ENCODE measurements at places on chromosomes 2 and 18. TPM values are rescaled to one million over a fixed set of nuclear protein-coding genes. Genes with fewer than 3 reads are reported as not detected.

Gene PLA2R1
- total RNA-seq, result 14.8 TPM

Gene MC4R
- total RNA-seq, result not detected

Gene CCL20
- 0.36 TPM for total RNA-seq

DNA sequence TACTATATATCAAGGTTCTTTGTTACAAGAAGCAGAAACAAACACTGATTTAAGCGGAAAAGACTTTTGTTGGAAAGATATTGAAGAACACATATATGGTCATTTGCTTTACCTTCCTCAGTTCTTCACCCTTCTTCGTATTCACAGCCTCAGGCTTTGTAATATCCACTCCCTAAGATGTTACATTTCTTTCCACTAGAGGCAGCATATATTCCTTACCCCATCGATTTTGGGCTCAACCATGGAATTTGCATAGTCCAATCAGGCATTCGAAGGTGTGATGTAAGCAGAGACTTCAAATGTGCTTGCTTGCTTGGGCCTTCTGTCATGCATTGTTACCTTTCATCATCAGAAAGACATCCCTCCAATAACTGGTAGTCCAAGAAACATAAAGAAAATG lies 287.4 kb downstream of the PID1 start:
- DNase-seq, result no peak

DNA sequence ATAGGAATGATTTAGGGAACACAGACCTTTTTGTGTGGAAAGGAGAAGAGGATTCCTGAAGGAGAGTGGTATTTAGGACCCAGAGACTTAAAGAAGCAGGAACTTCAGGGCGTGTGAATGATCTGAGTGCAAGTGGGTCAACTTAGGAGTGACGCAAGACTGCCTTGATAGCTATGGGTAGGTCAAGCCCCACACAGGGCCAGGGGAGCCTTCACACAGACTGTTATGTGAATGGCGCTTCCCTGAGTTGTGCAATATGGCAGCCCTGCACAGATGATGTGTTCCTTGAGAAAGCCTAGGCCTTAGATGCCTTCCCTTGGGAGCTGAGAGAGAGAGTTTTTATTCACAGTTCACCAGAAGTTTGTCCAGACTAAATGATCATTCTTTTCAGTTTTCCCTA lies 47.1 kb upstream of the IGFBP5 start:
- no peak for DNase-seq

- no peak for DNase-seq
These were observed 99.8 kb downstream of the CACNB4 start for GRCh38 chr2:151999053-151999452.

Gene SIGLEC15
- total RNA-seq, result not detected

DNA sequence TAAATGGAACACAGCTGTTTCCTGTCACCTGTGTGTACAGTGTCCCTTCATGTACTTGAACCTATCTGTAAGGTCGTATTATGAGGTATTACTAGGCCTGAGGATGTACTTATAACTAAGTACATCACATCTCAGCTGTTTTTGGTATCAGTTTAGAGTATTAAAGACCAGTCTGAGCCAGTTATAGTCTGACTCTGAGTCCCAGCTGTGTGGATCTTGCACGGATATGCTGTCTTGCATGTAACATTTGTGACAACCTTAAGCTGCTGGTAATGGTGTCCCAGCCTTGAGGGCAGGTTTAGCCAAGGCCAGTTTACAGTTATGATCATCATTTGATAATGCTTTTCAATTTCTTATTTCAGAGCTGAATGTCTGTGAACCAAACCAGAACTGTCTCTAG lies 496.3 kb downstream of the SLC4A3 start:
- DNase-seq, result no peak

GRCh38 chr2:161237392-161238264 lies 70.6 kb upstream of the PSMD14 start:
- DNase-seq, result peak; percentile 52

GRCh38 chr18:47929681-47930198 lies 719 bp downstream of the SMAD2 start:
- DNase-seq, result no peak

- DNase-seq, result no peak
These were observed 237.0 kb upstream of the FOSL2 start for GRCh38 chr2:28155627-28156026.

Gene CD8A
- 0.38 TPM for total RNA-seq

- no peak for DNase-seq
These were observed 116.9 kb upstream of the CREB1 start for GRCh38 chr2:207412787-207413310.

GRCh38 chr2:128464456-128464855 lies 145.8 kb upstream of the HS6ST1 start:
- DNase-seq, result no peak

DNA sequence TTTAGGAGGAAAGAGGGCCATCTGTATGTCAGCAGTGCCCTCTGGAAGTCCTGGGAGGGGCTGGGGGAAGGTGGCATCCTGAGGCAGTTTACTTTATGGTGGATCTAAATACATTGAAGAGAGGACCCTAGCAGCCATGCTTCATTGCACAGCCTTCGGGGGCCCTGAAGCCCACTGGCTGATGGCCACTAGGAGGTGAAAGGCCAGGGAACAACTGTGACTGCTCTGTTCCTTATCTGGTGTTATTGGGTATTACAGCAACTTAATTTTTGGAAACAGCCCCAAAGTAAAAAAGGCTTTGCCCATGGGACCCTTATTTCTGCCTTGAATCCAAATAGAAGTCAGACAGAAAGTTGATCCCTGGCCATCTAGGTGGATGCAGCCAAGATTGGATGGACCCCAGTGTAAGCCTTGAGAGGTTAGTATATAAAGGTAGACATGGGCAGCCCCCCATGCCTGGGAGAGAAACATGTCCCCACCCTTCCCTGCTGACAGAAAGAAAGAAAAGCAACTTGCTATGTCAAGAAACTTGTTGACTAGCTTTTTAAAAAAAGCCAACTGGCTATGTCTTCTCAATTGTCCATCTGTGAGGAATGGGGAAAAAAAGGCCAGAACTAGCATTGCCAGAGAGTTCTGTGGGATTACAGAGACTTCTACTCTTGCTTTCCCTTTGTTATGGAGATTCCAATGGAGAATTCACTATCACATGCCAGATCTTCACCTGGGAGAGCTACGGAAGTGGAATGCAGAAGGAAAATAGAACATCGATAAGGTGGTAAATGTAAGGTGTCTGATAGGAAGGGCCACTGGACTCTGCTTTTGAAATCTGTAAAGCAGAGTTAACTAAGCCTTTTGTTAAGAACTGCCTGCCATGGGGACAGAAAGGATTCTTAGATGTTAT lies 58.6 kb upstream of the OSR1 start:
- no peak for DNase-seq

Gene ASB18
- total RNA-seq, result not detected

- DNase-seq, result no peak
These were observed 79.3 kb upstream of the ITPRID2 start for GRCh38 chr2:181812106-181812743.

- DNase-seq, result no peak
These were observed 467.5 kb downstream of the FBXO15 start for GRCh38 chr18:73679941-73680712.

Gene CENPA
- 8.8 TPM for total RNA-seq

DNA sequence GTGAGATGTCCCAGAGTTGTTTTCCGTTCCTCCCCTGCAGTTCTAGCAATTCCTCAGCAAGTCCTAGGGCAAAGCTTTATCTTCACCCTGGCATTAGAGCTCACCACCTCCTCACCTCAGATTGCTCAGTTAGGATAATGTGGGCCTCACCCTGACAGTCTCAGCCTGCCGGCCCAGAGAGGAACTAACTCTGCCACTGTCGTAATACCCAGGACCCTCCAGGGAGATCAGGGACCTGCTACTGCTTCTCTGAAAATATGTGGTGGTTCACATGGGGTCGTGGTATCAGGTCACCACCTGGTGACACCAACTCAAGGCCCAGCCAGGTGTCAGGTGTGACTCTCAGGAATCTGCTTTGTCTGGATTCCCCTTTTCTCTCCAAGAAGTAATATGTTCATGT lies 120.7 kb downstream of the FEZ2 start:
- DNase-seq, result no peak

- no peak for DNase-seq
These were observed 5.0 kb downstream of the NAB1 start for GRCh38 chr2:190653931-190654330.

GRCh38 chr2:73009177-73009839 lies 62.2 kb downstream of the SFXN5 start:
- no peak for DNase-seq

DNA sequence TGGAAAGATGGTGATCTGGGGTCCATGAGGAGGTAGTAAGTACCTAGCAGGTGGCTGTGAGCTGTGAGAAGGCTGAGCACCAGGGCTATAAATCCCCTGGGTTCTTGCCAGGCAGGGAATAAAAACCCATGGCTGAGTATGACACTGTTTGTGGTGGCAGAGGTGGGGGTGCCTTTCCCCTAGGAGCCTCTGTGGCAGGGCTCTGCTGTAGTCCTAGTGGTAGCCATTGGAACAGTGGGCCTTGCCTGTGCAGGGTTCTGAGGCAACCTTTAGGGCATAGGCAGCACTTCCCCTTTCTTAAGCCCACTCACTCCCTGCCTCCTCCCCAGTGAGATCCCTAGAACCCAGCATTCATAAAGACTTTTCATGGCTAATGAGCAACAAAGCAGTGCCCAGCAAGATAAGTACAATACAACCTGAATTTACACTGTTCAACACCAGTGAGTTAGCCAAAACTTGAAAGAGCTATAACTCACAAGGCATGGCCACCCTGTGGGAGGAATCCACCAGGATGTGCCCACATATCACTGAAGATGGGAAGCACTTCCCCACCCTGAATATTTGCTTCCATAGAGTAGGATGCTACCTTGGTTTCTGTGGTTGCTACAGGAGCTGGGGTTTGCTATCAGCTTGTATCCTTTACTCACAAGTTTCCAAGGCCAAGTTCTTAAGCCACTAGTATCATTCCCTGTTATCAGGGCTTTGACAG lies 100.9 kb upstream of the NEUROD1 start:
- no peak for DNase-seq

Gene LRRC30
- total RNA-seq, result not detected

- no peak for DNase-seq
These were observed 101.4 kb downstream of the CDH2 start for GRCh38 chr18:28075501-28075900.

DNA sequence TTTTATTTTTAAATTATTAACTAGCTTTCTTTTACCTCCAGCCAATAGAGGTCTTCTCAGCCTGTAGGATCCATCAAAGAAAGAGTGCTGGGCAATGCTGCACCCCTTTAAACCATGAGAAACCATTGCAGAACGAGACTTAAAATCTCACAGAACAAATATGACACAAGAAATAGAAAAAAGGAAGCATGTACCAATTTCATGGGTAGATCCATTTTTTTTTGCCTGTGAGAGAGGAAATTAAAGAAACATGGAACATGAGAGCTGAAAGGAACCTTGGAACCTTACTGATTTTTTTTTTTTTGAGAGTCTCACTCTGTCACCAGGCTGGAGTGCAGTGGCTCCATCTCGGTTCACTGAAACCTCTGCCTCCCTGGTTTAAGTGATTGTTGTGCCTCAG lies 14.0 kb downstream of the HRH4 start:
- DNase-seq, result no peak

GRCh38 chr2:105744909-105745853 lies at the start of gene NCK2:
NCK2 (plus strand) TSS chr2:105744912; CDS start chr2:105855064, 110,152 bp downstream.
- DNase-seq, result peak; percentile 59

GRCh38 chr2:199704358-199705238 lies 146.4 kb downstream of the FTCDNL1 start:
- DNase-seq, result no peak

Gene HOXD3
- 1.1 TPM for total RNA-seq

Gene RNU2-63P
- 13.0 TPM for total RNA-seq

DNA sequence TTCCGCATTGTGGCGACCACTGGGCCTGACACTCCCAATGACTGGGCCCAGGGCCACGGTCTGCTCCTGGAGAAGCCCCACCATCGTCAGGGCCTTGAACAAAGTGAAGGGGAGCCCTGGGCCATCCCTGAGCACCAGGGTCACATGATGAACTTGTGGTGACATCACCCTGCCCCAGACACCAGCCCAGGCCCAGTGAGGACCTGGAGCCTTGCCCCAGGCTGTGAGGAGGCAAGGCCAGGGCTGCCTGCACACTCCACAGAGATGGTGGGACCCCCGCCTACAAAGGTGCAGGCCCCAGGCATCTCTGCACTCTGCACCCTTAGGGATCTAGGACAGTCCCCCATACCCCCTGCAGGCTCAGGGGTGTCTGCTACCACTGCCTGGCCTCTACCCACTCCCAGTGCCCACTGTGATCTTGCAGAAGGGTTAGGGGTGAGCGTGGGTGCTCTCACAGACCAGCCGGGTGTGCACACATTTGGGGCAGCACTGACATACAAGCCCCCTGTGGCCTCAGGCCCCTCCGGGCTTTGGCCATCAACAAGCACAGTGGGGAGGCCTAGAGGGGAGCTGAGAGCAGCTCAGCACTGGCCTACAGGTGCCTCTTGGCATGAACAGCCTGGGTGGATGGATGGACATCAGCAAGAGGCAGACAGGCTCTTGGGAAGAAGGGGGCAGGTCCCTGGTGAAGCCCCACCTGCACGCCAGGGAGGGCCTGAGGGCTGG lies 624.0 kb upstream of the LRRTM4 start:
- no peak for DNase-seq

GRCh38 chr18:61681065-61681464 lies 211.7 kb downstream of the RNF152 start:
- no peak for DNase-seq

DNA sequence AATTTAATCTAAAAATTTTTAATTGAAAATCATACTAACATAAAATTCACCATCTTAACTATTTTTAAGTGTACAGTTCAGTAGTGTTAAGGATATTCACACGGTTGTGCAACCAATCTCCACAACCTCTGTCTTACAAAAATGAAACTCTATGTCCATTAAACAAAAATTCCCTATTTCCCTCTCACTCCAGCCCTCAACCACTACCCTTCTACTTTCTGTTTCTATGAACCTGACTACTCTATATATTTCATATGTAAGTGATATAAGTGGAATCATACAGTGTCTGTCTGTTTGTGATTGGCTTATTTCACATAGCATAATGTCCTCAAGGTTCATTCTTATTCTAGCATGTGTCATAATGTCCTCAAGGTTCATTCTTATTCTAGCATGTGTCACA lies 34.3 kb upstream of the OSBPL6 start:
- DNase-seq, result no peak

DNA sequence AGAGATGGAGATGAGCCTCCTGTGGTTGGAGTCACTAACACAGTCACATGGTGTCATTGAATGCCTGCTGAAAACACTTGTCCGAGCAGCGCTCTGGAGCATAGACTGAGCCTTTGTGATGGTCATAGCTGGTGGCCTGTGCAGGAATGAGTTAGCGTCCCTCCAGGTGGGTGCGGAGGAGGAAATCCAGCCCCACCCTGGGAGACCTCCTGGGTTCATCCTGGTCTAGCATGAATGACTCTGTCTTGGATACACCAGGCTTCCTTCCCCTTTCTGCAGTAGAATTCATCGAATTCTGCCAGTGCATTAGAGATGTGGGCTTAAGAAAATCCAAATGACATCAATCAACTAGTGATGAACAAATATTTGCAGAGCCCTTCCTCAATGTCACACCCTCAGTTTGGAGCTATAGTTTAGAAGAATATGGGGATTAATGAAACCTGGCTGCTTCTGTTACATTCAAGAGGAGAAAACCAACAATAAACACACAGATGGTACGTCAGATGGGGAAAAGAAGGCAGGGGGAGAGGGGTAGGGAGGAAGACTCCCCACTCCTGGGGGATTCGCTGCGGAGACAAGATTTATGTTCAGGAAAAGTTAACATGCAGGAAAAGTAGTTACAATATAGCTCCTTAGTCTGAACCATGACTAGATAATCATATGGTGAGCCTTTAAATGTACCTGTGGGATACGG lies 136.7 kb downstream of the DDX1 start:
- DNase-seq, result no peak

- DNase-seq, result no peak
These were observed 26.5 kb downstream of the LRRC30 start for GRCh38 chr18:7257426-7257740.

Measured in mesothelial cell of epicardium (in vitro differentiated cells).